ENCODE measurements at places on chromosomes 11 and 22.

DNA sequence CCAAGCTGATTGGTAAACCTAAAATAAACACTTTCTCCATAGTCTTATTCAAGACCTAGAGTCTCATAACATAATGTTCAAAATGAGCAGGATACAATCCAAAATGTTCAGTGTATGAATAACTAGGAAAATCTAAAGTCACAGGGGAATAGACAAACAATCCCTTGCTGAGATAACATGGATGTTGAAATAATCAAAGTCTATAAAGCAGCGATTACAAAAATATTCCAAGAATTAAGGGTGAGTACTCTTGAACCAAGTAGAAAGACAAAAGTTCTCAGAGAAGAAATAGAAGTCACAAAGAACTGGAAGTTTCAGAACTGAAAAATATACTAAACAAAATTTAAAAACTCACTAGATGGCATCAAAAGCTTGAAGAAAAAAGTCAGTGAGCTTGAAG lies 561.0 kb downstream of the INSC start:
- DNase-seq = no peak

GRCh38 chr11:109071262-109071661 lies 350.7 kb upstream of the C11orf87 start:
- DNase-seq = no peak

DNA sequence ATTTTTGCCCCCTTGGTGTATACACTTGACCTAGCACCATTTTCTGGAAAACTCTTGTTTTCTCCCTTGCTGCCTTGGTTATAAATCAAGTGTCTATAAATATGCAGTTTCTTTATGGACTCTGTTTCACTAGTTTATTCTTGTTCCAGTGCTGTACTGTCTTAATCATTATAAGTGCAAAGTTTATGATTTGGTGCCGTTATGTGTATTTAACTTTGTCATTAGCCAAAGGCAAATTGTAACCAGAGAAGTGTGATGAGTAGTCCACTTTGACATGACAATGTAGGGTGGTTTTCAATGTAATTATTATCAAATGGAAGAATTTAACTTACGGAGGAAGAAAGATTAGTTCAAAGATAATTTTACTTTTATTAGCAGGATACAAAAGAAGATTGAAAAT lies 40.3 kb downstream of the SPECC1L start:
- no peak for DNase-seq

DNA sequence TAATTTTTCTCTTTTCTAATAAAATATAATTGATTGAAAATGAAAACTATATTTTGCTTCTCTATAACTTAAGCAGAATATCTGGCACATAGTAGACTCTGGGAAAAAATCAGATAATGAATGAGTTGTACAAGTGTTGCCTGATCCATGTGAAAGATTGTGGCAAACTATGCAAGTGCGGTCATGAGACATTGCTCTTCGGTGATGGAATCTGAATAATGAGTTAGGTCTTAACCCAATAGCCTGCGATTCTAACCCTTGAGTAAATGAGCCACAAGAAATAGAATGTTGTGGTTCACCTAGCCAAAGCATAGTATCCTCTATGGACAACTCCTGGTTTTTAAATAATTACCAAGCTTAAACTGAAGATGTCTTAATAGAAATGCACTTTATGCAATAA lies 333.7 kb upstream of the LUZP2 start:
- DNase-seq = no peak

GRCh38 chr11:832529-833113 lies at the start of gene CD151:
CD151 (plus strand) TSS chr11:832952; CDS start chr11:836070, 3,118 bp downstream.
- peak; percentile 48 for DNase-seq

- no peak for DNase-seq
Measured at GRCh38 chr11:32178692-32179091, 87.8 kb downstream of the RCN1 start.

GRCh38 chr11:97905101-97905500 lies 1115.6 kb upstream of the CNTN5 start:
- DNase-seq = no peak

DNA sequence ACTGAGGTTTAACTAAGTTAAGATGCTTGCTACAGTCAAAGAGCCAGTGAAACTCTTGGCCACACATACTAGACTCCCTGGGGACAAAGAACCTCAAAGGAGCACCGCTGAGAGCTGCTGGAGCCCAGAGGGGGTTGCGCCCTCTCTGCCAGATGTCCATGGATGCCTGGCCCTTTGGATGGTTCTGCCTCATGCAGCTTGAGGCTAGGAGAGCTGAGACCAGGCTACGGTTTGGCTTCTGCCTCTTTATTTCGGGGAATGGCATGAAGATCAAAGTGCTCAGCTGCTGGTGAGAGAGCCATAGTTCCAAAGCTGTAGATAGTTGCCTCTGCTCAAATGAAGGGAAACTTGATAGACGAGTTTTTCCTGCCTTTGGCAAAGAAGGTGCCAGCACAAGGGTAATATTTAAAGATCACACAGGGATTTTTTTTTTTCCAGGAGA lies 43.0 kb downstream of the RASSF10 start:
- DNase-seq = no peak

- DNase-seq = no peak
Measured at GRCh38 chr11:14542324-14542723, 22.1 kb upstream of the PSMA1 start.

DNA sequence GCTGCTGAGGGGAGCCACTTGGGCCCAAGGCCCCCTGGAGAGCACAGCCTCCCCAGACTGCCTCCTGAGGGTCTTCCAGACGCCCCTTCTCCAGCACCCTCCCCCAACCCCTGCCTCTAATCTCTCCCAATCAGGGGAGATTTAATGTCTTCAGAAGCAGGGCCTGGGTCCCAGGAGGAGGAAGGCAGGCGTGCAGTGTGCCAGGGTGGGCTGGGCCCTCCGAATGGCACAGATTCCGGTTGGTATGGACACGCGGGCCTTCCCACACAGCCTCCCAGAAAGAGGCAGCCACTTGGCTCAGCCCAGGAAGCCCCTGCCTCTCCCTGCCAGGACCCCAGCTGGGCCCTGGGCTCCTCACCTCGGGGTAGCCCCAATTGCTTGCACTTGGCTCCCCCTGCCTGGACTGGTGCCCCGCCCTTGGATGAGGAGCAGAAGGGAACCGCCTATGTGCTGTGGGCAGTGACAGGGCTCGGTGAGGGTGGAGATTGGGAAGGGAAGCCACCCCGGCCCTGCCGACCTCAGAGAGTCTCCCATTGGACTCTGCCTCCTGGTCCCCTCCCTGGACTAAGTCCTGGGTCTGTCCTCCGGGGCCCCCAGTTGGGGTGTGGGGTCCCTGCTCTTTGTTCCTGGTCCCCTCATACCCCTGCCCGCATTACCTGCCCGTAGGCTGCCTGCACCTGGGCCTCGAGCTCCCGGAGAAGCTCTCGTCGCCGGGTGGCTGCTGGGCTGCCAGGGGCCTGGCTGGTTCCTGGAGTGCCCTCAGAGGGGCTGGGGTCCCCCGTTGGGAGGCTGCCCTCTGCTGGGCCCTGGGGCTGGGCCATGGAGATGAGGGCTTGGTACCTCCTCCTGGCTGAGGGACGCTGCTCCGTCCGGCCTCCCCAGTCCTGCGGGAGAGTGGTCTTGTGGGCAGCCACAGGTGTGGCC lies 572 bp upstream of the CABP2 start:
- no peak for DNase-seq

GRCh38 chr22:26050079-26050478 lies 119.2 kb upstream of the SEZ6L start:
- no peak for DNase-seq

GRCh38 chr22:49963647-49964026 lies 3.1 kb downstream of the PIM3 start:
- DNase-seq = no peak

- no peak for DNase-seq
Measured at GRCh38 chr22:29479417-29480261, at the start of gene NEFH. NEFH (plus strand) TSS chr22:29480218; CDS start chr22:29480263, 45 bp downstream.

DNA sequence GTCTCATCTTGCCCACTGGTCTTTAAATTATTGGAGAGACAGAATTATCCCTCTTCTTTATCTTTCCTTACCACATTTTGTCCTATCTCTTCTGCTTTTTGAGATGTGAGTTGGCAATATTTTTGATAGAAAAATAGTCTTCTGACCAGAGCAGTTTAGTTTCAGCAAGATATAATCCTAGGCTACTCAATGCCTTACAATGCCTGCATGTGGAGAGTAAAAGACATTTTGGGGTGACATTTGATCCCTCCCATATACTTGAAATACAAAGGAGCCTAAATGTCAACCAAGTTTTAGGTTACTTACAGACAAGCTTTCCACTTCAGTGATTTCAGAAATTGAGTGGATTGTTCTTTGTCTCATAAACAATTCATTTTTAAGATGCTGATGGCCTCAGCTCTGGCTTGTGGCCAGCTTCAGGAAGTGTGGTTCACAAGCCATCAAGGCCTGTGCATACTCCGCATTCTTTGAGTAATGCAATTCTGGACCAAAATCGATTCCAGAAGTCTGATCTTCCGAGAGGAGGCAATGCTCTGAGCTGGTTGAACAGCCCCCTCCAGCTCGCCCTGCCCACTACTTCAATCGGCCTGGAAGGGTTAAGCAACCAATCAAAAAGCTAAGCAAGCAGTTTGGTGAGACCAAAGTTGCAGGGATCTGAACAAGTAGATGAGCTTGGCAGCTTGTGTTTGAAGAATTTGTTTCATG lies 274.4 kb downstream of the BLID start:
- DNase-seq = no peak

DNA sequence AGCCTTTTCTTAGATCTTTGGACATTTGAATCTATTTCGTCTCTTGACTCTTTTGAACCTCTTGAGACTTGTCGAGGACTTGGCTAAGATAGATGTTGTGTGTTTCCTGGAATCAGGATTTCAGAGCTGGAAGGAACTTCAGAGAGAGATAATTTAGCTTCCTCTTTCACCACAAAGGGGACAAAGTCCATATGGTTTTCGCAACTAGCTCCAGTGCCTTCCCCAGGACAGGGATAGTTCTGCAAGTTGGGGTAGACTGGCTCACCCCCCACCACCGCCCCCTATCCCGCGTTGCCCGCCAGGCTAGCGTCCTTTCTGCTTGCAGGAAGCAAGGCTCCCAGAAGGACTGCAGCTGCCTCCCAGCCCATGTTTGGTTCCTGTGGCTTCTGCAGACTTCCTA lies 75.7 kb upstream of the MYO18B start:
- DNase-seq = no peak

DNA sequence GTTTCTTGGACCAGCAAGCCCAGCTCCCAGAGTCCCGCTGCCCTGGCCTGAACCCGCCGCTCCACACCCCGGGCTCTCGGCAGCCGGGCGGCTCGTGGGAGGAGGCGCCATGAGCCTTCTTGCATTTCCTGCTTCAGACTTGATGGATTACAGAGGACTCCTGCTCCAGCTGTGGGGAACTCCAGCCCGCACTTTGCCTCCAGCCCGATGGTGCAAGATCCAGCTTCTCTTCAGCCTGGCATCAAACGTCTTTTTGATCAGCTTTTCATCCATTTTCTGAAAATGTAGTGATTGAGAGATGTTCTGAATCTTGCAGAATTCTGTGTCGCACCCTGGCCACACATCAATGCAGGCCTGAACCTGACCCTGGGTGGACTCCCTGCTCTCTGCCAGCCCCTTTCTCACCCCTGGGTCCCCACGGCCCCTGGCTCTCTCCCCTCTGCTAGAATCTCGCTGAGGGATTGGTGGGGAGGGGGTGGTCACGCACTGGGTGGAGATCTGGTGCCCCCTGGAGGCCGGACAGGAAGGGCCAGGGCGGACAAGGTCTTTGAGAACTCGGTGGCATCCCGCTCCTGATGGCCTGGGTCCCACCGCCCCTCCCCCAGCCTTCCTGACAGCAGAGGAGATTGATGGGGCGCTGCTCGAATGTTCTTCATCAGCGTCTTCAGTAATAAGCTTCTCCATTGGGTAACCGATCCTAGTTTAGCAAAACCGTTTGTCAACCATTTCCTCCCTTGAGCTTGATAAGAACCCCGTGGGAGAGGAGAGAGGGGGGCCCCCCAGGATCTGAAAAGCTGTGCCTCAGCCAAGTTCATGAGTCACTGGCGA lies 12.1 kb upstream of the NFAM1 start:
- DNase-seq = peak; percentile 80

- no peak for DNase-seq
Measured at GRCh38 chr11:68149417-68149816, 28.2 kb upstream of the CHKA start.

DNA sequence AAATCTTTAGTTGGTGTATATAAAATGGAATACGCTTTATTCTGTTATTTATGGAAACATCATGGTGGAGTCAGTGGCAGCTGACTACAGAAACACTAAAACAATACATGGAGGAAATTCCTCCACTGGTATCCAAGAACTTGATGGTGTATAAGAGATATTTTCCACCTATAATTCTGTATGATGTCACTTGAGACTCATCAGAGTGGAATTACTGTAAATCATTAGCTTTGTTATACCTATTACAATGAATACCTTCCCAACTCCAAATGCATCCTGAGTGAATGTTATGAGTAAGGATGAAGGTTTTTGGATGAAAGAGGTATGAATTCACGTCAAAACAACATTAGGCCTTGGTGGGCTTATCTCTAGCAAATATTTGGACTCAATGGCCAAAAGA lies 258.5 kb upstream of the SORL1-AS1 start:
- DNase-seq = no peak

DNA sequence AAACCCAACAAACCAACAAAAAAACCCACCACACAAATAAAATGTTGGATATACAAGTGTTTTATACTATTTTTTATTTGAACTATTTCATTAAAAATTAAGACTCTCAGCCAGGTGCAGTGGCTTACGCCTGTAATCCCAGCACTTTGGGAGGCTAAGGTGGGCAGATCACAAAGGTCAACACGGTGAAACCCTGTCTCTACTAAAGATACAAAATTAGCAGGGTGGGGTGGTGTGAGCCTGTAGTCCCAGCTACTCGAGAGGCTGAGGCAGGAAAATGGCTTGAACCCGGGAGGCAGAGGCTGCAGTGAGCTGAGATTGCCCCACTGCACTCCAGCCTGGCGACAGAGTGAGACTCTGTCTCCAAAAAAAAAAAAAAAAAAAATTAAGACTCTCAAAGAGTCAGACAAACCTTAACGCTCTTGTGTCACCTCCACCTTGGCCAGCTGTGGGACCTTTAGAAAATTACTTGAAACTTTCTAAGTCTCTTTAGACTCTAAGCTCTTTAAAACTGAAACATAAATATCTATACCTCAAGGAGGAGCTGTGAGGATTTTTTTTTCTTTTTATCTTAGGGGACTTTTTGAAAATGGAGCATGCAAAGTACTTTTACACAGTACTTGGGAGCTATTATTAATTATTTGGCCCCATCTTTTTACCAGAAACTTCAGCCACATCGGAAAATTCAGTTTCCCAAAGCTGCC lies 68.4 kb upstream of the CLNS1A start:
- DNase-seq = no peak

GRCh38 chr22:20777420-20778177 lies 3.7 kb downstream of the SERPIND1 start:
- DNase-seq = peak; percentile 38

- DNase-seq = peak; percentile 49
Measured at GRCh38 chr11:83162377-83162776, 5.4 kb downstream of the PCF11 start.
